Foreskin keratinocyte (primary cell): ENCODE measurements at places on chromosomes 6 and 20. TPM values are rescaled to one million over a fixed set of nuclear protein-coding genes. Genes with fewer than 3 reads are reported as not detected.

The SLC35F1 gene
- not detected in 2 replicates for total RNA-seq

The NNAT gene
- 0.54 and 0.88 TPM in 2 replicates for total RNA-seq

The TRIM40 gene
- total RNA-seq = not detected in 2 replicates

The POM121L2 gene
- total RNA-seq = not detected in 2 replicates

DNA sequence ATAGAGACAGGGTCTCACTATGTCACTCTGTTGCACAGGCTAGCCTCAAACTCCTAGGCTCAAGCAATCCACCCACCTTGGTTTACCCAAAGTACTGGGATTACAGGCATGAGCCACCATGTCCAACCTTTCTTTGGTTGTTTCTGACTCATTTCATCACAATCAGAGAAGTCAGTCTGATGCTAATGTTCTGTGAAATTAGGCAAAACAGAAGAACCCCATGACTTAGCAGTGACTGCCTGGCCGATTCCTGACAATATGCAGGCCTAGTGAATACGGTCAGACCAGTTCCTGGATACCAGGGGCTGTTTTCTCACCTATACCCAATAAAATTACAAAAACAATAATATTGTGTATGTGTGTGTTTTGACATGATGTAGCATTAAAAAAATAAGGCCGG, 58.8 kb upstream of the BTN3A2 start:
- DNase-seq = no peak

DNA sequence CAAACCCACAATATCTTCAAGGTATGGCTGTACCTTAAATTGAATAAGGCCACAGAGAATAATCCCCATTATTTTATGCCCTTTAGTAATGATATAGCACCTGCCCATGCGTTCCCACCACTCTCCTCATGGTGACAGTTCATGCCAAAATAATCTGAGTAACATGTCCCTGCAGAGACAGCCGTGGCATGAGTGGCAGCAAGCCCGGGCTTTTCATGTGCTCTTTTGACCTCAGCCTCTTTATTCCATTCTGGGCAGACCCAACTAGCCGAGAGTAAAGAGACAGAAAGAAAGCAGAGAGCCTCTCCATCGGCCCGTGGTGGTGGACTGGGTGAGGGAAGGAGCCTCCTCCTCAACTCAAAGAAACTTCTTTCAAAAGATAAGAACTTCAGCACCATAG, 19.9 kb upstream of the POPDC3 start:
- no peak for DNase-seq

DNA sequence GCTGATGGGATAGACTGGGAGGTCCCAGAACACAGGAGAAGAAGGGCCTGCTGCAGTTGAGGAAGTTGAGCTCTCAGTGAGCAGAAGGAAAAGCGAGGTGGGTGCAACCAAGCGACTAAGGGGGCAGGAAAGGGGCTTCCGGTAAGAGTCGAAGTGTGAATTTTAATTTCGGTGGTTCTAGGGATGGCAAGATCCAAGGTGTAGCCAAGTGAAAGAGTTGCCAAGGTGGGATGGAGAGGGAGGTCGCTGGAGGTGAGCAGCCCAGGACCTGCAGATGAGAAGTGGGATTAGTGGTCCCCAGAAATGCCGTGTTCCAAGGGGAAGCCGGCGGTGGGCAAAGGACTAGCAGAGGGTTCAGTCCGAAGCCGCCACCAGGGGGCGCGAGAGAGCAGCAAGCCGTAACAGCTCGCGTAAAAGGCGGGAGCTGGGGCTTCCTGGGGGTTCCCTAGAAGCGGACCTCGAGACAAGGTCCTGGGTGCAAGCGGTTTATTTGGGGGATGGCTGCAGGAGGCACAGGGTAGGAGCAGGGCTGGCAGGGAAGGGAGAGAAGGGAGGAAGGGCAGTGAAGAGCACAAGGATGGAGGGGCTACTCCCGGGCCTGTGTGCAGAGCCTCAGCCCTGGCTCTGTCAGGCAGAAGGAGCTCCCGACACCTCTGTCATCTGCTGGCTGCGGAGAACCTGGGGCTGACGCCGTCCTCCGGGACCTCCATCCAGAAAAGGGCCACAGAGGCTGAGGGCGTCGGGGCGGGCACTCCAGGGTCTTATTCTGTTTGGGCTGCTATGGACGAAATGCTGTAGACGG, 103.6 kb downstream of the PAX1 start:
- no peak for DNase-seq

DNA sequence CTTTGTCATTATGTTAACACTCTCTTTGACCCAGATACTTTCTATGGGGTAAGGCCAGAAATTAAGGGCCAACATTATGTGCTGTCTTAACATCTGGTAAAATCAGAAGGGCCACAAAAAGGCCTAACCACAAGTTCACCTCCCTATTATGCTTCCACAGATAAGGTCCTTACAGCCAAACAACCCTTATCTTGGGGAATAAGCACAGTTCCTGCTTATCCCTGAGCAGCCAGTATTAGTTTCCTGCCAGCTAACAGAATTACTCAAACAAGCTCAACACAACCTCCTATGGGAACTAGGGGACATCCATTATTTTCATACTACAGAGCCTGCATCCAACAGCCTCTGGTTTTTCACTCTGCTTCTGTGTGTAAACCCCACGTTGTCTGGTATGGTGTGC, 724.8 kb downstream of the HACE1 start:
- DNase-seq = no peak

DNA sequence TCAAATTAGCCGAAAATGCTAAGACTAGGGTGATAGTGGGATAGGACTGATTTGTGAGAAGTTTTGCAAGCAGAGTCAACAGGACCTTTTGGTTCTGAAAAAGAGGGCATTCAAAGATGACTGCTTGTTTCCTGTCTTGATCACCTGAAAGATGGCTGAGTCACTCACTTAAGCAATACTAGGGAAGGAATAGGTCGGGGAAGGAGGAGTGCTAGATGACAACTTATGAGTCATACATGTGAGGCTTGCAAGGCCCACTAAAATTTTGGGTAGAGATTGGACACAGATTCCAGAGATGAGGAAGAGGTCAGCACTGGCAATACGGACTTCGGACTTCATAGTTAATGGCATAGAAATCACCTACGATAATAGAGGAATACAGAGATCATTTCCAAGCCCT, 89.2 kb downstream of the FAM83B start:
- DNase-seq = peak; percentile 97

GRCh38 chr20:17870086-17870740, 98.4 kb downstream of the SNX5 start:
- no peak for DNase-seq
